ENCODE measurements at places on chromosomes 16 and 17.

DNA sequence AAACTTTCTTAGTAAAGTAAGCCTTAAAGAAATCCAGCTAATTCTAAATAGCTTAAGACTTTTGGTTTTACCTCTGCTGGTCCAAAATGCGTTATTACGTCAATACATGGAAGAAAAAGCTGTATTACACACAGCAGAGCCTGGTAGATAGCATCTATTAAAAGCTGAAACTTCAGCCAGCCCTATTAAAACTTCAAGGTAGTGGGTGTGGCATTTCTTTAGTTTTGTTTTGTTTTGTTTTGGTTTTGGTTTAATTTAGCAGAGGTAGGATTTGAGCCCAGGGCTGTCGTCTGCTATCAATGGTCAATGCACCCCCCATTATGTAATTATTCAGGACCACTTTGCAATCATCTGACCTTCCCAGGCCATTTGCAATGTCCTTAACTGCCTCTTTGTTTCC, 318.4 kb upstream of the MAF start:
- no peak for DNase-seq

DNA sequence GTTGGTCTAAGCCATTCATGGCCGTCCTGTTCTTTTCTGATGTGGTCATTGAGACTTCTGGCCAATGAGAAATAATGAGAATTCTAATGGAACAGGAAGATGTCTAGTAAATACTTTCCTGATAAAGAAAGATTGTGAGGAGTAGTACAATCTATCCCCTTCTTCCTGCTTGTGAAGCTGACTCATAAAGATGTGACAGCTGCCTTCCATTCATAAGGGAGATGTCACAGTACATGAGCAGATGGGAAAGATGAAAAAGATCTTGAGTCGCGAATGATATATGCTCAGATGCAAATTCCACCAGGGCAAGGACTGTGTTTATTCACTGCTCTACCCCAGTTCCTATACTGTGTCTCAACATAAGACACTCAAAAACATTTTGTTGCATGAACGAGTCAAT, 111.7 kb upstream of the FOXF1 start:
- DNase-seq, result no peak

DNA sequence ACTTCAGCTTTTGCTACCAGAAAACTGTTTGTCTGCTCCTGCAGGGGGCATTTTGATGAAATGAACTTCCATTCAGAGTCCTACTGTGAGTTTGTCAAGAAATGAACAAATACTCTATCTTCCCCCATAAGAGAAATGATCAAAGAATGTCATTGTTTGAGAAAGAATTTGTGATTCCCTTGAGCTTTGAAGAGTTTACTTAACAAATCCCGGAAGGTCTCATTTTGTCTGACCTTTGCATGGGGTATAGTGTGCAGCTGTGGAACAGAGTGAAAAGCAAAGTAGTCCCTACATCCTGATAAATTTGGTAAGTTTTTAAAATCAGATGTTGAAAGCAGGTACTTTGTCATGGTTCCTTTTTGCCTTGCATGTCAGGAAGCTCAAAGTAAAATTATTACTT, 178.0 kb downstream of the ABCC12 start:
- no peak for DNase-seq

DNA sequence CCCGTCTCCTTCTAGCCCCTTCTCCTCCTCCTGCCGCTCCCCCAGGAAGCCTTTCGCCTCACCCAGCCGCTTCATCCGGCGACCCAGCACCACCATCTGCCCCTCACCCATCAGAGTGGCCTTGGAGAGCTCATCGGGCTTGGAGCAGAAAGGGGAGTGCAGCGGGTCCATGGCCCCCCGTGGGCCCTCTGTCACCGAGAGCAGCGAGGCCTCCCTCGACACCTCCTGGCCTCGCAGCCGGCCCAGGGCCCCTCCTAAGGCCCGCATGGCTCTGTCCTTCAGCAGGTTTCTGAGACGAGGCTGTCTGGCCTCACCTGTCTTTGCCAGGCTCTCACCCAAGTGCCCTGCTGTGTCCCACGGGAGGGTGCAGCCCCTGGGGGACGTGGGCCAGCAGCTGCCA, 87.9 kb downstream of the RGS9 start:
- no peak for DNase-seq
